Stomach (tissue), 19 donors: ENCODE measurements at places on chromosomes 1 and 21. TPM values are rescaled to one million over a fixed set of nuclear protein-coding genes. Genes with fewer than 3 reads are reported as not detected.

Gene HCRTR1
- not detected for total RNA-seq

Gene CHIA
- total RNA-seq: not detected

Gene AKR7A3
- total RNA-seq: 24.0 TPM

Gene C1orf185
- total RNA-seq: not detected

Gene MX2
- total RNA-seq: 8.7 TPM

Gene EFHD2
- 103 TPM for total RNA-seq

Gene RAB3B
- under 0.01 TPM for total RNA-seq

Gene METTL13
- total RNA-seq: 9.9 TPM

Gene SIK1
- total RNA-seq: 0.43 TPM

Gene LAPTM5
- total RNA-seq: 29.6 TPM
